ENCODE measurements at places on chromosomes 1 and 21. TPM values are rescaled to one million over a fixed set of nuclear protein-coding genes. Genes with fewer than 3 reads are reported as not detected.

DNA sequence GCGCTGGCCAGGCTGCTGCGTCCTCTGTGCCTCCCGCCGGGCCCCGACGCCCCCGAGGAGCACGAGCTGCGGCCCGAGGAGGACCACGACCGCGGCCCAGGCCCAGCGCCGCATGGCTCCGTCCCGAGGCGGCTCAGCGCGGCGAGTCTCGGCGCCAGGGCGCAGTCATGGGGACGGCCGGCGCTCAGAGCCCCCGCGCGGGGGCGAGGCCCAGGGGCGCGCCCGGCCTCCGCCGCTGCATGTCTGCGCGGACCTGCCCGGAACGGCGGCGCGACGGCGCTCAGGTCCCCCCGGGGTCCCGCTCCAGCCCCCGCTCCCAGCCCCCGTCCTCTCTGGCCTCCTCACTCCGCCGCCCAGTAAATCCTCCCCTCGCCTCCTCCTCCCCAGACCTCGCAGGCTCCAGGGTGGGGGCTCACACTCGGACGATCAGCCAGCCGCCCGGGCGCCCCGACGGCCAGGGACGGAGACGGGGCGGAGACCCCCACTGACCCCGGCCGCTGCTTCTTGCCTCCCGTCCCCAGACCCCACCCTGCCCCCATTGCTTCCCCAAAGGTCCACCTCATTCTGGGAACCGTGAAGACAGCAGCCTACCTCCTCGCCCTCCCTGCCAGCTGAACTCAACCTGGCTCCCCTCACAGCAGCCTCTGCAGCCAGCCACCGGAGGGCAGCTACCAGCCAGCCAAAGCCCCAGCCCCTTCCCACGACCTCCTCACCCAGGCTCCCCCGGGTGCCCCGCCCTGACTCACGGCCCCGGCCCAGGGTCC, at the start of gene C1QTNF12:
Gene C1QTNF12 (minus strand): TSS at position 146 of the 764 bp plus-strand sequence. CDS start 32 bp downstream, at position 114.
- no peak for DNase-seq

DNA sequence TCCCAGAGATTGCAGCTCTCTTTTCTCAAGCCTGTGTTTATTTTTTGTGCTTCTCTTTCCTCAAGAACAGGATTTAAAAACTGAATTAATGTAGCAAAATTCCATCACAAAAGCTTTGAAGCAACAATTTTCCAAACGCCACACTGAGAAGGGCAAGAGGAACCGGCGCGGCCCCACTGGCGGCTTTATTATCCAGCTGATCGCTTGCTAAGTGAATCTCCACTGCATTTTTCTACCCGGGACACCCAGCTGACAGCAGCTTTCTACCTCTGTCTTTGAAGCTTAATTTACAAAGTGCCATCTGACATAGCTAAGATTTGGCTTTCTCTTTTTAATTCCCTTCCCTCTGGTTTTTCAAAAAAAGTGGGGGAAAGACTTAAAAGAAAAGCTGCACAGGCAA, 369.3 kb upstream of the C1orf174 start:
- DNase-seq: no peak

DNA sequence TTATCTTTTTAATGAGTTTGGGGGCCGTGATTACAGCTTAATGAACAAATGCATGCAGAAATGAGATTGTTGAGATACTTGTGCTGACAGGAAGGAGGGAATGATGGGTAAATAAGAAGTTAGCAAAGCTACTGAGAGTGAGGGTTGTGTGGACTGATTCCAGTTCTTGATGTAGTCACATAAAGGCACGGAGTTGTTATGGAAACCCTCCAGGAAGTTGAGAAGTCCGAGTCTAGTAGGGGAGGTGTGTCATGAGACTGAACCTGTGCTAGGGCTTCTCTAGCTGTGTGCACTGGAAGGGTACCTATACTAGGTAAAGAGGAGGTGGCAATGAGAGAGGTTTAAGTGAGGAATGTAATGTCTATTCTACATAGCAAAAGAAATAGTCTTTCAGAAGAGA, 475.7 kb downstream of the USP25 start:
- DNase-seq: no peak

The CELA3A gene
- not detected for total RNA-seq

- DNase-seq: no peak
These were observed 25.7 kb downstream of the PRMT2 start for GRCh38 chr21:46661211-46661625.

The PLPPR5 gene
- 0.04 TPM for total RNA-seq

The CCDC185 gene
- not detected for total RNA-seq

- no peak for DNase-seq
These were observed 96.6 kb downstream of the RIPK4 start for GRCh38 chr21:41670056-41670805.

- DNase-seq: peak; percentile 33
These were observed 9.1 kb upstream of the TMEM61 start for GRCh38 chr1:54971317-54971791.

DNA sequence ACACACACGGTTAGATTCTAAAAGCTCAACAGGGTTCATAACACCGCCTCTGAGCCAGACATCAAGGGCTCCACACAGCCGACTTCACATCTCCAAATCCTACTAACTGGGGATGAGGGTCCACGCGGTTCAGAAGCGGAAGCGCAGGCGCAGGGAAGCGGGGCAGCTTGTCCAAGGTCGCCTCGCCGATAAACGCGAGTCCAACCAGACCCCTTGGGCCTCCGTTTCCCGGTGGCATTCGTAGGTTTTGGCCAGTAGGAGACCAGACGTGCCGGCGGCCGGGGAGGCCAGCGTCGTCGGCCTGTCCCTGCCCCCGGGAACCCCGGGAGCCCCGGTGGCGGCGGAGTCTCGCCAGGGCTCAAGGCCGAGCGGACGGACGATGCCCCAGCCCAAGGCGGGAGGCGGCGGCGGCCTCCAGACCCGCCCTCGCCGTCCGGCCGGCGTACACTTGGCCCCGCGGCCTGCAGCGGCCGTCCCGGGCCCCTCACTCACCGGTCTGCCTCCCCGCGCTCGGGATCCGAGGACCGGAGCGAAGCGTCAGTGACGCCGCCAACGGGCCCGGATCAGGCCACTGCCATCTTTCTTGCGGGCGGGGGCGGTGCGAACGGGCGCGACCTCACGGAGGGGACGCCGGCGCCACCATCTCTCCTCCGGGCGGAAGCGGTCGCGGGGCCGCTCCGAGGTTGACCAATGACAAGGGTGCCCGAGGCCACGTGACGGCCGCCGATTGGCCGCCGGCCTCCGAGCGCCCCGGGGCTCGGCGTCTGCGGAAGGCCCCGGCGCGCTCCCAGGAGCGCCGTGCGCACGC, at the start of gene SDF4:
Gene SDF4 (minus strand): TSS at position 602 of the 808 bp plus-strand sequence. CDS start 3,229 bp downstream, outside the sequence.
- DNase-seq: peak; percentile 95

The CSMD2 gene
- not detected for total RNA-seq

The CYYR1 gene
- total RNA-seq: not detected

The VWA5B1 gene
- total RNA-seq: not detected

The OR2L8 gene
- total RNA-seq: not detected

The CD2 gene
- not detected for total RNA-seq

- DNase-seq: no peak
These were observed 40.8 kb downstream of the KIAA1614 start for GRCh38 chr1:180953291-180954004.

DNA sequence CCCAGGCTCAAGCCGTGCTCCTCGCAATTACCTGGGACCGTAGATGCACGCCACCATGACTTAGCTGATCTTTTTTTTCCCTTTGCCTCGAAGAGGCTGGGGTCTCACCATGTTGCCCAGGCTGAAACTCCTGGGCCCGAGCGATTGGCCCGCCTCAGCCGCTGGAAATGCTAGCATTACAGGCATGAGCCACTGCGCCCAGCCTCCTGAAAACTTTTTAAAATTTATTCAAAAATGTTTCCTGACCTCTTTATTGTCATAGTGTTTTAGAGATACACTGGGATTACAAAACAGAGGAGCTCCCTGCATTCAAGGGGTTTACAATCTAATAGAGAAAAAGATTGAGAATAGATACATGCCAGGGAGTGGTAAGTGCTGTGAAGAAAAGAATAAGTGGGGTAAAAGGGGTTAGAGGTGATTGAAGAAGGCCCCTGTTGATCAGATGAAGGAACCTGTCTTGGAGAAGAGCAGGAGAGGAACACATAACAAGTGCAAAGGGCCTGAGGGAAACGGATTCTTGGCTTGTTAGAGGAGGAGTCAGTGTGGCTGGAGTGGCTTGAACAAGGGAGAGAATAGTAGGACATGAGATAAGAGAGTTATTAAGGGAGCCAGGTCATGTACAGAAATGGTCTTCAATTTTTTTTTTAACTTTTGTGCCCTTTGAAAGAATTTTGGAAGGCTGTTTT, 1.7 kb upstream of the TRIM33 start:
- DNase-seq: no peak

The AGBL4 gene
- total RNA-seq: 0.35 TPM

The TMEM52 gene
- 0.29 TPM for total RNA-seq

- DNase-seq: no peak
These were observed 53.9 kb upstream of the ZC3H12A start for GRCh38 chr1:37420456-37420855.

The XPR1 gene
- 16.9 TPM for total RNA-seq

The RCSD1 gene
- not detected for total RNA-seq

DNA sequence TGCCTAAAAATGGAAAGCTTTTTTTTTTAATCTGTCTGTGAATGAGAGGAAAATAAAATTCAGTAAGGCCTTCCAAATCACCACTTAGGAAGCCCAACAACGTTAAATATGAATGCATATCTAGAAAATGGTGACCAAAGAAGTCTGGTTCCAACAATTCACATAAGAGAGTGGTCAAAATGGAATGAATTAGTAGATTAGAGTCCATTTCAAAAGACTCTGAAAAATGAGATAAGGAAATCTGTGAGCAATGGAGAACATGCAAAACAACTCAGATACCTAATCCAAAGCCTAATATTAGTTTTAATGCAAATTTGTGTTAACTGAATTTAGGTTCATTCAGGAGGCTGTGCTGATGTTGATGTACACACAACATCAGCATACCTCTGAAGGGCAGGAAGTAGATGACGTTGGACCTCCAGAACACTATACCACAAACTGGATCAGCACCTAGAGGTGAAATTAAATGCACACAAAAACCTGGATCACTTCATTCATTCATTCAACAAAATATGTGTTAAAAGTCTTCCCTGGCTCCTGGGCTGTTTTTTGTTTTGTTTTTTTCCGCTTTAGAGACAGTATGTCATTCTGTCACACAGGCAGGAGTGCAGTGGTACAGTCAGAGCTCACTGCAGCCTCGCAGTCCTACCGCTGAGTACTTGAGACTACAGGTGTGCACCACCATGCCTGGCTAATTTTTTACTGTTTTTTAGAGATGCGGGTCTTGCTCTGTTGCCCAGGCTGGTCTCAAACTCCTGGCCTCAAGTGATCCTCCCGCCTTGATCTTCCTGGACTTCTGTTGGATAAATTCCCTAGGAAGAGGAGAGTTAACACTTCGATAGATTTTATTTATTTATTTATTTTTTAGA, 4.9 kb upstream of the BRWD1 start:
- no peak for DNase-seq

DNA sequence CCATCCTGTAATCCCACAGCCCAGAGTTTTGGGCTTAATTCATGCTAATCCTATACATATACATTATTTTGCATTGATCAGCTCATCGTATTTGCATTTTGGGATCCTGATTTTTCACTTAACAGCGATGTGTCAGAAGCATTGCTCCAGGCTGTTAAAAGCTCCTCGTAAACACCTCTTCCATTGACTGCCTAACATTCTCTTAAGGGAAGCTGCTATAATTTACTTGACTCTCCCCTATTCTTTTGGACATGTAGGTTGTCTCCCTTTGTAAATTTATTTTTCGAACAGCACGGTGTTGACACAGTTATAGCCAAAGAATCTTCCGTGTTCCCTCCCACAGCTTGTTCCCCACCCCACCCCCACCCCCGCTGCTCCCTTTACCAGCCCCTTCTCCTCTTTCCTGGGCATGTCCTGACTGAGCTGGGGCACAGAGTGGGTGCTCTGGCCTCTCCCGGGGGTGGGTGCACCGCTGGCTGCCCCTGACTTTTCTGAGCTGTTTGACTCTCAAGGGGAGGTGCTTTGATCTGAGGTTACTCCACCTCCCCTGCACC, 22.8 kb downstream of the LDLRAP1 start:
- DNase-seq: no peak

DNA sequence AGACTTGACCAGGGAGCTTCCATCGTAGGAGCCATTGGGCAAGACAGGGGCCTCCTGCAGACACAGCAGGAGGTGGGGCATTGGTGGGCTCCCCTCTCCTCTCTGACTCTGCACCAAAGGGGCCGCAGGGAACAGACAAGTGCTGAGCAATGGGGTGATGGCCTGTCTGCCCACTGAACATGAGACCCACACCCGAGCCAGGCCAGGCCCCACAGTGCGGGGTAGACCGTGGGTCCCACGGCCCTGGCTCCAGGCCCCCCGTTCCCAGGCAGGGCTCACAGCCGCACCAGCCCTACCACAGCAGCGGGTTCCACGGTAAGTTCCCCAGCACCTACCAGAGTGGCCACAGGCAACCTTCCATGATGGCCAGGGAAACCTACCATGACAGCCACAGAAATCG, 45.9 kb downstream of the CHD5 start:
- DNase-seq: no peak

The LDLRAD1 gene
- not detected for total RNA-seq

GRCh38 chr1:243848858-243849420, 1.1 kb downstream of the AKT3 start:
- peak; percentile 60 for DNase-seq

GRCh38 chr1:32997381-32997891, 32.8 kb upstream of the RNF19B start:
- DNase-seq: no peak

GRCh38 chr21:33198346-33199099, 31.2 kb upstream of the IFNAR2 start:
- peak; percentile 76 for DNase-seq

- DNase-seq: no peak
These were observed 1074.5 kb downstream of the PLA2G4A start for GRCh38 chr1:187903223-187903622.

DNA sequence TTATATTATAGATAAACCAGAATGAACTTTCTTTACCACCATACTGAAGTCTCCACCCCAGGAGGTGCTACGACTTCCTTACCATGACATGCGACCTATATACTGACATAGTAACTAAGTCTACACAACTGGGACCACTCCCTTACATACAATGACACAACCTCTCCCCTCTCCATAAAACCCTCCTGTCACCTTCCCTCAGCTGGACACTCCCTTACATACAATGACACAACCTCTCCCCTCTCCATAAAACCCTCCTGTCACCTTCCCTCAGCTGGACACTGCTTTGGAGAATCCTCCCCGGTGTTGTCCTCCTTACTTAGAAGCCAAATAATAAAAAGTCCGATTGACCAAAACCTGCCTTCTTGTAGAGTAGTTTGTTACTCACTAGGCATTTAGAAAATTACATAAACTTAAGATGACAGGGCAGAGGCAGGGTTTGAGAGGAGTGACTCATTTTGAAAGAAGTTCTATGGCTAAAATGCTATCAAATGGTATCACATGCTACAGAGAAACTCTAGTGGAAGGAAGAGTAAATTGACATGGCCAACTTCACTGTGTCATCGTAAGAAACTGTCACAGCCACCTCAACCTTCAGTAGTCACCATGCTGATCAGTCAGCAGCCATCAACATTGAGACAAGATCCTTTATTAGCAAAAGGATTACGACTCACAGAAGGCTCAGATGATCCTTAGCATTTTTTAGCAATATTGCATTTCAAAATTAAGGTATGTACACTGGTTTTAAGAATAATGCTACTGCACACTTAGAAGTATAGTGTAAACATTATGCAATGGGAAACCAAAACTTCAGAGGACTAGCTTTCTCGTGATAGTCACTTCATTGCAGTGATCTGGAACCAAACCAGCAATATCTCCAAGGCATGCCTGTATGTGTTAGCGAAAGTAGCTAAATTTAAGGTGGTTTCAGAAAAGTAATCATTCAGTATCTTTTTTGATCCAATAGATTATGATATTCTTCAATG, 56.4 kb downstream of the AHCTF1 start:
- peak; percentile 6 for DNase-seq

All from H4 (cell line).